ENCODE measurements at places on chromosomes 1 and 21.
A peak's percentile ranks its signal among the peaks of the same experiment; 100 is the strongest.

- DNase-seq, result no peak
Observed at GRCh38 chr1:93694819-93695218, 13.2 kb upstream of the BCAR3 start.

DNA sequence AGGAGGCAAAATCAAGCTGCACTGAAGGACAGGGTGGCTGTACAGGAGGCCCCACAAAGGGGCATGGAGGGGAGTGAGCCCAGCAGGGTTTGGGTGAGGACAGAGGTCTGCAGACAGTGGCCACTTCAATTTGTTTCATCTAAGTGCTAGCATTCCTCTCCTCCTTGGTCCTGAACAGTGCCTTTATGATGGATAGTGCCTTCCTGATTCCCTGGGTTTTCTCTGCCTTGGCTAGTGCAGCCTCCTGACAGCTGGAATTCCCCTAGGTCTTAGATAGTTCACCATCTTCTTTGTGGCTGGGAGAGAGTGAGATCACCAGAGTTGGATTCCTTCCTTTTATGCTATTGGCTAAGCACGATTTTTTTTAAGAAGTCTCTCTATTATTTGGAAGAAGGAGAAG, 3.8 kb upstream of the HPCAL4 start:
- DNase-seq, result no peak

GRCh38 chr1:32759521-32759981, 57.0 kb upstream of the SYNC start:
- no peak for DNase-seq

DNA sequence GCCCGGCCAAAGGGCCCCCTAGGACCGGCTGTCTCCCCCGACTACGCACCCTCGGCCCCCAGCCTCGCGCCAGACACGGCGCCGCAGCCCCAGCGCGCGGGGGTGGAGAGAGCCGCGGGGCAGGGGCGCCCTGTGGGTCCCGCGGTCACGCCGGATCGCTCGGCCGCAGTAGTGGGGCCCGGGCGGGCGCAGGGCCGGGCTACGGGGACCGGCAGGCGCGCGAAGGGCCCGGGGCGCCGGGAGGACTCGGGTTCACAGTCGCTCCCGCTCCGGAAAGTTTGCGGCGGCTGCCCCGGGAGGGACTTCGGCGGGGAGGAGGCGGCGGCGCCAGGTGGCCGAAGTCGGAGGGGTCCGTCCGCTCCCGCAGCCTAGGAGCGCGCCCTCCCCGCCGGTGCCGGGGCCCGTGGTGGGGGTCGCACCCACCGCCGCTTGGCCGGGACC, 7.1 kb upstream of the ZNF669 start:
- DNase-seq, result no peak

GRCh38 chr1:31549809-31550620, 26.3 kb upstream of the TINAGL1 start:
- no peak for DNase-seq

DNA sequence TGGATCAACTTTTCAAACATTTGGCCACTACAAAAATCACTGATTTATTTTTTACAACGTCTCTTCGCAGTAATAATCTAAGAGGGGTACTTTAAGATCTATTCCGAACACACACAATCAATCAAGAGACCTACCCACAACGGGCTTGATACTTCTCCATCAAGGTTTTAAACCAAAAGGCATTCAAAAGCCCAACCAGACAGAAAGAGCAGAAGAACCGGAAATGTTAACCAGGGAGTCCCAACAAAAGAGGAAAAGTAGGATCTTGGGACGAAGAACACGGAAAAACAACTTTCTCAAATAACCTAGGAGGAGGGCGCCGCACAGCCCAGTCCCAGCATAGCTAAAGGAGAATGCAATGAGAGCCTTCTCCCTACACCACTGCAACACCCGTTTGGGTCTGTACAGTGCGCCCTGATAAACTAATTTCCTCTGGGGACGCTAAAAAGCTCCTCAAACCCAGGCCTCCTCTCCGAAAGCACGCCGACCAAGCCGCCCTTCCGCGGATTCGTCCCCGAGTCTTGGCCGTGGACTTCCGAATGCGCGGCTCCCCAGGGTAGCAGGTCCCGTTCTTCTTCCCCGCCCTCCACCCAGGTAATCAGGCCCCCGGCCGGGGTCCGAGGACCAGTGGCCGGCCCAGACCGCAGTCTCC, 623 bp downstream of the RPL22 start:
- DNase-seq, result peak; percentile 24

GRCh38 chr21:40250514-40251294, 383.5 kb downstream of the PCP4 start:
- DNase-seq, result no peak

- no peak for DNase-seq
Observed at GRCh38 chr1:19013826-19014548, 57.5 kb upstream of the IFFO2 start.

DNA sequence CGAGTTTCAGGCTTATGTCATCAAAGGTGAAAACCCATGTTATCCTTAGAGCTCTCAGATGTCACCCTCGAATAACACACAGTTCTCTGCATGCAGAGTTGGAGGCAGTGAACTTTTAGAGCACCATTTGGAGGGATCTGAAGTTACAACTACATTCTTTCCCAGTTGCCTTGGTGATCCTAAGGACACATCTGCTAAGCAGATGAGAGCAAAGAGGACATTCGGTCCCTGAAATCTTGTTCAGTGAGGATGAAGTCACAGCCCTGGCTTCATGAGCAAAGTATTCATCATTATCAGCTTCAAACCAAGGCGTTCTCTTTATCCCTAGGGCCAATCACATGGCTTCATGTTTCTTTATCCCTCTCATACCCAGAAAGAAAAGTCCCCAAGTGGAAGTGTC, 23.1 kb upstream of the MCOLN2 start:
- no peak for DNase-seq

GRCh38 chr1:71393301-71393700, 312.5 kb upstream of the ZRANB2 start:
- no peak for DNase-seq

DNA sequence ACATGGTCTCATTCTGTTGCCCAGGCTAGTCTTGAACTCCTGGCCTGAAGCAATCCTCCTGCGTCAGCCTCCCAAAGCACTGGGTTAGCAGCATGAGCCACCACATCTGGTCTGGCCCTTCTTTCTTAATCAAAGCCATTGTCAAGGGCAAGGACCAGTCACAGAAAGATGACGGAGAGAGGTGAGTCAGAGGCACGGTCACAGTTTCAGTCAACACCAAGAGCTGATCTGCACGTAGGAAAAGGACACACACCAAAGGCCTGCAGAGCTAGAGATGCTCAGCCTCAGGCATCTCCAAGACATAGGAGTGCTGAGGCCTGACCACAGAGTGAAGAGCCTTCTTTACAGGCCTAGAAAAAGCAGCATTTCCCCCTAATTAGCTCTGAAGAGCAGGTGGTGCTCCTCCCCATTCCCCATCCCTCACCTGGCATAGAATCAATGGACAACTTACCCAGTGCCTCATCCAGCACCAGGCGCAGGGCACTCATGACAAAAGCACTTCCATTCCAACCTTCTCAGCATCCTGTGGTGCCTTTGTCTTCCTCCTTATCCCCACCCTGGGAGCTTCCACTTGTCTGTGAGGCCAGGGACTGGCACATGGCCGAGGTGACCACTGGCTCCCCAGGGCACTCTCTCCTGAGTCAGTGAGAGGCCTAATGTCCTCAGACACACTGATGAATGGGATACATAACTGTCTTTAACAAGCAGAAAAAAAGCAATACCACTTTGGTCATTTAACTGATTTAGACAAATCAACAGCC, 139.8 kb downstream of the AJAP1 start:
- DNase-seq, result no peak

DNA sequence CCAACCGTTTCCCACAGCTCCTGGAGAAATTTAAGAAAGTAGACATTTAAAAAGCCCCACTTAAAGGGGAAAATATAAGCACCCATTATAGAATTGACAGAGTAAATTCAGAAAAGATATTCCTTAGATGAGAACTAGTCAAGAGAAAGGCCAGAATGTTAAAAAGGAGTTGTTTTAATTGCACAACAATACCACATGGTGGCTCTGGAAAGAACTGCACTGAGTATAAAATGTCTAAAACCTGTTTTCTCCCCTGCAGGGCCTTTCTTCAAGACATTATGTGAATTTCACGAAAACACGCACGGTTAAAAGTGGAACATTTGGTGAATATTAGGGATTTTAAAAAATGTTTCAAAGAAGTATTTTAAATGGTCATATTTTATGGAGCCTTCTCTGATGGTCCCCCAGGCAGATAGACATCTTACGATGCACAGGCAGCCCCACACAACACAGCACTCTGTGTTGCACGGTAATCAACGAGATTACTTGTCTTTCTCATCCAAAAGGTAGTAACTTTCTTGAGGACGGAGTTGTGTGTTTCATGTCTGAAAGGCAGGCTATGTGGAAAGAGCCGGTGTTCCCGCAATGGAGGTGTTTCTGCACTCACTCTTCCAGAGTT, 101.9 kb downstream of the PRRX1 start:
- no peak for DNase-seq
